ENCODE measurements at places on chromosomes 16 and 17.

DNA sequence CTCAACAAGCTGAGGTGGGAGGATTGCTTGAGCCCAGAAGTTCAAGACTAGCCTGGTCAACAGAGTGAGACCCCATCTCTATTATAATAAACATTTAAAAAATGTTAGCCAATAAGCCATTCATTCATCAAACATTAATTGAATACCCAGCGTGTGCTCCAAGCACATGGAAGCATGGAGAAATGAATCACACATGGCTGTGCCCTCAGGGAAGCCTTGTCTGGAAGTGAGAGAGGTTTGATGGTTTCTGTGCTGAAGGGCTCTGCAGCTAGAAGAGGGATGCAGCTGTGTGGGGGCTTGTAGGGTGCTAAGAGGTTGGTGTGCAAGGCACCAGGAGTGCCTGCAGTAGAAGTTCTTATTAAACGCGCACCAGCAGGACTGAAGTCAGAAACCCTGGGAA lies 11.2 kb downstream of the CYB5D2 start:
- DNase-seq: no peak

GRCh38 chr17:76550712-76551615 lies 11.1 kb downstream of the PRCD start:
- DNase-seq: no peak

- no peak for DNase-seq
Observed at GRCh38 chr17:51132964-51133319, 12.3 kb upstream of the SPAG9 start.

- no peak for DNase-seq
Observed at GRCh38 chr16:72568502-72568901, 396.5 kb upstream of the PMFBP1 start.

DNA sequence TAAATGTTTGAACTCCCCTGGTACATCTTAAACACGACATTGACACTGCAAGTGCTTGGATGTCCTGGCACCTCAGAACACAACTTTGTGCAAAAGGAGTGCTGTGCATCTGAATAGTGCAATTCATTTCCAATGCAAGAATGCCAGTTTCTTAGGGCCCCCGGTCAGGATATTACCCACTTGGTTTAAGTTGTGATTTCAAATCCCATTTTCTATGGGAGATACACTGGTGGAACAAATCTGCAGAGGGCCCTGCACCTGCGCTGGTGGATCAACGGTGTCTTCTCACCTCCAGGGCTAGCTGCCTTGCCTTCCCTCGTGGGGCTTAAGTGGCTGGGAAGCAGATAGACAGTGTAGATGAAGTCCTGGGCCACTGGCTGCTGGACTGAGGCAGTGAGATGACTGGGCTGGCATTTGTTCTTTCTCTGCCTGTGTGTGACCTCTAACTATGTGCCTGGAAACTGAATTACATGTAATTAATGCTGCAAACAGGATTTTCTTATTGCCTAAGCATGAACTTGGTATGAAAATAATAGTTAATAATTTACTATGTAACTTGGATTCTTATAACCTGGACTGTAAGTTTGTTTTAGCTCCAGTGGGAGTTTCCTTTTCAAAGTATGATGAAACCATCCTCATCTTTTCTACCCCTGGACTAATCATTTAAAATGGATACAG lies 20.9 kb downstream of the HAPSTR1 start:
- no peak for DNase-seq

Measured in right cardiac atrium (tissue), 5 donors.